ENCODE measurements at places on chromosomes 2 and 18.

DNA sequence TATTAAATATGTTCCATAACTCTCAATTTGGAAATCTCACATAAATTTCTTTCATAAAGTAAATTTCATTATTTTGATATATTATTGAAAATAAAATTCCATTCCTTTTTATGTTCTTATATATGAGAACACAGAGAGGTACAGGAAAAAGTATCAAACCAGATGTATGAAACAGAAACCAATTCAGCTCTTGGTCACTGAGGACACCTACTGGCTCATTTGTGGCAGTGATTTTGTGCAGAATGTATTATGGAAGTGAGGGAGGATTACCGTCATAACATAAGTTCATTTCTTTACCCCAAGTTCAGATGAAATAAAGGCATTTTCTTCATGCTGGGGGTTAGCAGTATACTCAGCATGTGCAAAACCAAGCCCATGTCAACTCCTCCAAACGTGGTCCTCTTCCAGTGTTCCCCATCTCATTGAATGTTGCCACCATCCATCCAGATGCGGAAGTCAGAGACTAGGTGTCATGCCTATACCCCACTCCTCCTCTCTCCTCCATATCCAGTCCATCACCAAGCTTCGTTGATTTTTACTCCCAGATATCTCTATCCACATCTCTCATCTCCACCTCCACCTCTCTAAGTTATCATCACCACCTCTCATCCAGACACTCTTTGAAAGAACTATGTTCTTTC, 41.7 kb upstream of the MALL start:
- no peak for DNase-seq

- peak; percentile 15 for DNase-seq
These were observed 222.5 kb upstream of the COPS8 start for GRCh38 chr2:236862961-236863728.

- no peak for DNase-seq
These were observed 54.7 kb upstream of the RNU4ATAC start for GRCh38 chr2:121475811-121476571.

DNA sequence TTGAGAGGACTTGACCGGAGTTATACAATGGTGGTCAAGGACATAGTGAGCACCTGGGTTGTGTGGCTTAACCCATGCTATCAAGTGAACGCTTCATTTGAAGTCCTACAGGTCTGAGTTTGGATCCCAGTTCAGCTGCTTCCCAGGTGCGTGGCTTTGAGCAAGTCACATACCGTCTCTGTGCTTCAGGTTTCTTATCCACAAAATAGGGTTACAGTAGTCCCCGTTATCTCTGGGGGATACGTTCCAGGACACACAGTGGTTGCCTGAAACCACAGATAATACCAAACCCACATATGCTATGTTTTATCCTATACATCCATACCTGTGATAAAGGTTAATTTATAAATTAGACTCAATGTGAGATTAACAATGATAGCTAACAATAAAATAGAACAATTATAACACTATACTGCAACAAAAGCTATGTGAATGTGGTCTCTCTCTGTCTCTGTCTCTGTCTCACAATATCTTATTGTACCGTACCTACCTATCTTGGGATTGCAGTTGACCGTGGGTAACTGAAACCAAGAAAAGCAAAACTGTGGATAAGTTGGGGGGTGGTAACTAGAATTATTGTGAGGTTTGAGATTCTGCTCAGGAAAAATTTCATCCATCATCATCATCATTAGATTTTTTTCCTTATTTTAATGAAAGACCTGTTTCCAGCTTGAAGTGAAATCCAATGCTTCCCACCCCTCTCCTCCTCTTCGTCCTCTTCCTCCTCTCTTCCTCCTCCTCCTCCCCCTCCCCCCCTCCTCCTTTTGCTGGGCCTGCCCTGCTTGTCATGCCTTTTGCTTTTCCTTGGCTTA, 22.7 kb downstream of the LBH start:
- no peak for DNase-seq

DNA sequence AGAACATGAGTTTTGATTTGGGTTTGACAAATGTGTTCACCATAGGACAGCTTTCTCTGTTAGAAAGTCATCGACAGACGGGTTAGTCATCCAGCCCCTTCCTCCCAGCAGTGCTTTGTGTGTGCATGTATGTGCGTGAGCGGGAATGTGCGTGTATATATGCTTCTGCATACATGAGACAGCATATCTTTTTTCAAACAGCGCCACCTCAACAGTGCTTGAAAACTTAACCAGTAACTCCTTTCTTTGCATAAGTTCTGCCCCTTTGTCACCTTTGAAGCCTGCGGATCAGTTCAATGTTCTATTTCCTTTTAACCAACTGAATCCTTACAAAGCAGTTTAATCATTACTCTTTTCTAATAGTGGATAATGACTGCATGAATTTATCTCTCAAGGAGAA, 351.4 kb downstream of the LPIN1 start:
- no peak for DNase-seq

DNA sequence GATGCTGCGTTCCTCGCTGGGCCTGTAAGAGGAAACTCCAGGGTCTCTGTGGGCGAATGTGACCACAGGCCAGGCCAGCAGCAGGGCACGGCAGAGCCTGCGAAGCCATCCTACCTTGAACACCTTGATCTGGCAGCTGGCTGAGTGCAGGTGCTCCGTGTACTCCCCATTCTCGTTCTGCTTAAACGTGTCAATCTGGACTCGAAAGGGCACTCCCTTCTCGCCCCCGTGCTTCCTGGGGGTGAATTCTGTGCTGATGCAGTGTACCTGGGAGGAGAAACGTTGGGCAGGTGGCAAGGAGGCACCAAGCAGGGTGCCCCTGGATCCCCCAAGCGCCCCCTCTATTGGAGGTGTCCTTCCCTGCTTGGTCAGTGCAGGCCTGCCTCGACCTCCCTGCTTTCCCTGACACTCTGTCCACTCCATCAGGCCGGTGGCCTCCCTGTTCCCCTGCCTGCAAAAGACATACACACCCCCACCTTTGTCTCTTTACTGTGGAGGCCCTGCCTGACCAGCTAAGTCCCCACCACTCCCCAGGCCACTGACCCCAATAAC, 38.2 kb downstream of the TFCP2L1 start:
- no peak for DNase-seq

Measured in activated CD8-positive, alpha-beta memory T cell treated with anti-CD3 and anti-CD28 coated beads for 24 hours (primary cell).